ENCODE measurements at places on chromosomes 4 and X. TPM values are rescaled to one million over a fixed set of nuclear protein-coding genes. Genes with fewer than 3 reads are reported as not detected.

The RBM46 gene
- not detected for total RNA-seq

The PDGFC gene
- 30.6 TPM for total RNA-seq

The TECRL gene
- total RNA-seq = not detected

The MAGEA2 gene
- not detected for total RNA-seq

The PDE6B gene
- total RNA-seq = 5.5 TPM

The IL15 gene
- total RNA-seq = 9.7 TPM

GRCh38 chrX:153537526-153538295 is 20.3 kb downstream of the ATP2B3 start:
- H3K36me3 ChIP-seq = no peaks in the 10 kb centered on the region
- H3K4me3 ChIP-seq = no peak overlapping the region
- DNase-seq = no peak
- no peaks in the 10 kb centered on the region for H3K4me1 ChIP-seq

DNA sequence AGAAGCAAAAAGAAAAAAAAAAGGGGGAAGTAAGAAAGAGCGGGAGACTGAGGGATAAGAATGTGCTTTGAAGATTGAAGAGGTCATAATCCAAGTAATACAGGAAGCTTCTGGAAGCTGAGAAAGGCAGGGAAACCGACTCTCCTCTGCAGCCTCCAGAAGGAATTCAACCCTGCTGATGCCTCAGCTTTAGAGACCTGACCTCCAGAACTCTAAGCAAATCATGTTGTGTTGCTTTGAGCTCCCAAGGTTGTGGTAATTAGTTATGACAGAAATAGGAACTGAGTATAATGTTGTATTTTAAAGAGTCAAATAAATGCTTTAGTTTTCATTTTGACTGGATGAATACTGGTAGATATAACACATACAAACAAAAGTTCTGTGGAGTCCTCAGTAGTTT is 48.0 kb upstream of the FAT1 start:
- no peaks in the 10 kb centered on the region for H3K36me3 ChIP-seq
- H3K4me1 ChIP-seq = no peaks in the 10 kb centered on the region
- H3K4me3 ChIP-seq = no peak overlapping the region
- no peak overlapping the region for H3K27ac ChIP-seq
- no peak for DNase-seq

DNA sequence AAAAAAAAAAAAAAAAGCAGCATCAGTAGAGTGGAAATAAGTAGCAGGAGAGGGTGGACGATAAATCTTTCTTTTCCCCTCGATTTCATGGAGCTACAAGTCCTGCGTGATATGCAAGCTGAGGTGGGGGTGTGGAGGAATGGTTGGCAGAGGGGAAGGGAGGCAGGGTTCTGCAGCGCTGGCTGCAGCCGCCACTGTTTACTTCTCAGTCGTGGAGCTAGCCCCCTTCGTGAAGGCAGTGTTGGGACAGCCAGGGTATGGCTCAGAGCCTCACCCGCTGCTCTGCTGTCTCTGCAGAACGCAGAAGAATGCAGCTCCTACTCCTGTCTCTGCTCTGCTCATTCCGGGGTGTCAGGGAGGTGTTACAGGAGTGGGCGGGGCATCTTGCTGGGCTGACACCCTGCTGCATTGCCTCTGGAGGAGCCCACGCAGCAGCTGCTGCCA is 140.6 kb downstream of the GPM6A start:
- DNase-seq = no peak
- H3K27ac ChIP-seq = no peak overlapping the region
- H3K4me1 ChIP-seq = no peaks in the 10 kb centered on the region
- no peak overlapping the region for H3K4me3 ChIP-seq

- no peaks in the 10 kb centered on the region for H3K27me3 ChIP-seq
- peak overlapping the region; percentile 95 for H3K27ac ChIP-seq
- H3K4me3 ChIP-seq = no peak overlapping the region
Measured at GRCh38 chr4:55347610-55348228, 1.7 kb downstream of the SRD5A3 start.

- no peak for DNase-seq
- no peak overlapping the region for H3K27ac ChIP-seq
- H3K4me1 ChIP-seq = no peaks in the 10 kb centered on the region
- no peaks in the 10 kb centered on the region for H3K27me3 ChIP-seq
Measured at GRCh38 chr4:14768449-14768848, 233.8 kb upstream of the CPEB2 start.

DNA sequence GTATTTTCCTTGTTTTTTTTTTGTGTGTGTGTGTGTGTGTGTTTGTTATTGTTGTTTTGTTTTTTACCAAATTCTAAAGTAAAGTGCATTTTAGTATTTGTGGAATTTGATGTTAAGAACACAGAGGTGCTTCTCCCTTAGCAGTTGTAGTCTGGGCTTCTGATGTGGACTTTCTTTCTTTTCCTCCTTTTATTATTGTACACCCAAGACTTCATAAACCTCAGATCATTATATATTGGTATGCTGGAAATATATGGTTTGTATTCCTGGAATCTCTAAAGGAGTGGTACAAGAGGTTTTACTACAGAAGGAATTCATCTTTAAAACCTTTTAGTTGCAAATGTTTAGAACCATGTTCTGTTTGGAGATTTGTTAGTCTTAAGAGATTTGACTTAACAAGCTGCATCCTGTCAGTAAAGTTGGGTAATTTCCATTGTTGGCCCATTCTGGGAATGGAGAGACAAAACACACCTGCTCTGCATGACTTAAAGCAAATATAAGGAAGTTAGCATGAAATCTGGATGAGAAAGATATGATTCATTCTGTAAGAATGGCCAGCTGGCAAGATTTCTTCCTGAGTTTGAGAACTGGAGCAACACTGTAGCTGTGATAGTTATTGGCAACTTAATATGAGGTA is 64.0 kb downstream of the SMAD1 start:
- peaks cover 10% of the 10 kb centered on the region for H3K36me3 ChIP-seq
- H3K4me3 ChIP-seq = no peak overlapping the region
- no peak for DNase-seq
- no peak overlapping the region for H3K27ac ChIP-seq
- H3K4me1 ChIP-seq = peaks cover 11% of the 10 kb centered on the region

GRCh38 chr4:125770814-125771398 is 456.2 kb downstream of the FAT4 start:
- no peaks in the 10 kb centered on the region for H3K27me3 ChIP-seq
- no peaks in the 10 kb centered on the region for H3K36me3 ChIP-seq
- no peak for DNase-seq
- no peak overlapping the region for H3K27ac ChIP-seq

- DNase-seq = no peak
- H3K27ac ChIP-seq = no peak overlapping the region
- H3K4me3 ChIP-seq = no peak overlapping the region
- no peaks in the 10 kb centered on the region for H3K27me3 ChIP-seq
- H3K4me1 ChIP-seq = no peaks in the 10 kb centered on the region
- H3K36me3 ChIP-seq = no peaks in the 10 kb centered on the region
Measured at GRCh38 chr4:42327323-42327722, 70.0 kb upstream of the SHISA3 start.

DNA sequence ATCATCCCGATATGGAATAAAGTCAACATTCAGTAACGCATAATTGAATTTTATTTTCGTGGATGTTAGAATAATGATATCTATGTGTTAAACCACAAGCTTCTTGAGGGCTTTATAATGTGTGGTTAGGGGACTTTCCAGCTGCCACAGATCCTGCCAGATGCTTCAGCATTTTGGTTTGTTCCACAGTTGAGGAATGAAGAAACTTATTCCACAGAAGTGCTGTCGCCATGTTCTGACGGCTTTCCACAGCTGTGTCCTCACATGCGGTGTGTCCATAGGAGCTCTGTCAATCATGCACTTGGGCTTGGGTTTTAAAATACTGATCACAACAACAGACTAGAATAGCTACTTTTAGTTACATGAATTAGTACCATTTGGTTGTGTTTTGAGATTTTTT is 411.9 kb downstream of the TRIML1 start:
- H3K4me3 ChIP-seq = no peak overlapping the region
- no peak for DNase-seq
- H3K27ac ChIP-seq = no peak overlapping the region
- no peaks in the 10 kb centered on the region for H3K36me3 ChIP-seq
- H3K4me1 ChIP-seq = no peaks in the 10 kb centered on the region

GRCh38 chrX:12567857-12568256 is 223.4 kb upstream of the PRPS2 start:
- H3K4me3 ChIP-seq = no peak overlapping the region
- H3K36me3 ChIP-seq = no peaks in the 10 kb centered on the region
- DNase-seq = no peak
- no peak overlapping the region for H3K27ac ChIP-seq
- no peaks in the 10 kb centered on the region for H3K4me1 ChIP-seq
- no peaks in the 10 kb centered on the region for H3K27me3 ChIP-seq

GRCh38 chr4:73828956-73829355 is 7.5 kb upstream of the CXCL6 start:
- no peak overlapping the region for H3K4me3 ChIP-seq
- DNase-seq = no peak
- H3K4me1 ChIP-seq = no peaks in the 10 kb centered on the region
- no peaks in the 10 kb centered on the region for H3K27me3 ChIP-seq
- H3K36me3 ChIP-seq = no peaks in the 10 kb centered on the region
- H3K27ac ChIP-seq = no peak overlapping the region

DNA sequence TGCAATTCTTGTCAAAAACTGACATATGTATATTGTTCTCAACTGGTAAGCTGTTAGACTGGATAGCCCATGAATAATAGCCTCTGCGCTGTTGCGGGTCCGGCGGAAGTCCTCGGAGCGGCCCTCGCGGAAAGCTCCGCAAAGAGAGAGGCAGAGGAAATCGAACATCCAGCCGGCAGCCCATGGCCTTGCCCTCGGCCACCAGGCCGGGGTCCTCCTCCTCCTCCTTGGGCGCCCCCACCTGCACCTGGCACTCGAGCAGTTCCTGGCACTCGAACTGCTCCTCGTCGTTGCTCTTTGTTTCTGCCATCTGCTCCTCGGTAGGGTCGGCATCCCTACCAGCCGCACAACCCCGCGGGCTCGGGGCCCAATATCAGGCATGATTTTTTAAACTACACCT is 1176.3 kb downstream of the PCDH18 start:
- no peaks in the 10 kb centered on the region for H3K36me3 ChIP-seq
- H3K27me3 ChIP-seq = no peaks in the 10 kb centered on the region
- H3K4me3 ChIP-seq = no peak overlapping the region
- no peaks in the 10 kb centered on the region for H3K4me1 ChIP-seq

DNA sequence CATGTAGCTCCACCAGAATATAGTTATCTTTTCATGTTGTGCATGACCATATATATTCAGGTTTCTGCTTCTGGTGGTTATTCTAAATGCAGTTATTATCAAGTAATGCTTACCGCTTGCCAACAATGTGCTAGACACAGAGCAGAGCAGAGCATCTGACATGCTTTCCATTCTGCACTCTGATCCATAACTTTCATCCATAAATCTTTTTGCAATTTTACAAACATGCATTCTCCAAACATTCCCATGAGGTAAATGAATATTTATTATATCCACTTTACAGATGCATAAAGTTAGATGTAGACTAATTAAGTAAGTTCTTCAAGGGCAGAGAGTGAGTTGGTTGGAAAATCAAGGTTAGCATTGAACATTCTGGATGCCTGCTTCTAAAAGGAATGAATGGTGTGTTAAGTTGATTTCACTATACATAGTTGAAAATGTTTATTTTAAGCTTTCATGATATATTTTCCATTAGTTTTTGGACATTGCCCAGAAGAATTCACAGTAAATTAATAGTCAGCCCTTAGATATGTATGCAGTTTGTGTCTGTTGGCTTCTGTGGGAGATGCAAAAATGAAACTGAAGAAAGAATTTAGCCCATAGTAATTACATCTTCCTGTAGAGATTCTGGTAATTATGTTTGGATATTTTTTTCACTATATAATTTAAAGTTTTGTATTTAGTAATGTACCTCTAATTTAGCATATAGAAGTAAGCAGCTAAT is 867.8 kb downstream of the CCSER1 start:
- no peaks in the 10 kb centered on the region for H3K4me1 ChIP-seq
- DNase-seq = no peak

- H3K27me3 ChIP-seq = no peaks in the 10 kb centered on the region
- H3K4me3 ChIP-seq = no peak overlapping the region
- no peak overlapping the region for H3K27ac ChIP-seq
- H3K4me1 ChIP-seq = no peaks in the 10 kb centered on the region
- H3K36me3 ChIP-seq = no peaks in the 10 kb centered on the region
Measured at GRCh38 chr4:33386764-33387163, 2666.6 kb downstream of the PCDH7 start.

DNA sequence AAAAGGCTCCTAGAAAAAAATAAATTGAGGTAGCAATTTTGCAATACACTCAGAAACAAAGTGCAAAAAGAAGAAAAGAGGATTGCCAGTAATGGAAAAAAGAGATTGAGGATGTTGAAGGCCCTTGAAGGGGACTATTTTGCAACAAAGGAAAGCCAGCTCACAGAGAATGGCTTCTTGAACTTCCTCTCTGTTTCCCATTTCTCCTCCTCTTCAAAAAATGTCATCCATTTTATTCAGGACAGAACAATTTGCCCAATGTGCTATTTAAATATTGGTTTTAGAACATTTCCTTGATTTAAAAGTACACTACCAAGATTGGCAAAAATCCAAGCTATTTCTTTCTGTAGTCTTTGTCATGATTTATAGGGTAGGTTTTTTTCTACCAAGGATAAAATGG is 60.2 kb downstream of the GASK1B start:
- DNase-seq = no peak
- H3K27ac ChIP-seq = no peak overlapping the region
- no peak overlapping the region for H3K4me3 ChIP-seq
- peaks cover 2% of the 10 kb centered on the region for H3K4me1 ChIP-seq
- H3K36me3 ChIP-seq = no peaks in the 10 kb centered on the region

- H3K27me3 ChIP-seq = no peaks in the 10 kb centered on the region
- H3K36me3 ChIP-seq = no peaks in the 10 kb centered on the region
- DNase-seq = no peak
- no peak overlapping the region for H3K4me3 ChIP-seq
- no peak overlapping the region for H3K27ac ChIP-seq
Measured at GRCh38 chrX:21975242-21975641, 34.7 kb downstream of the SMS start.

- H3K4me1 ChIP-seq = no peaks in the 10 kb centered on the region
- no peak for DNase-seq
- no peaks in the 10 kb centered on the region for H3K36me3 ChIP-seq
Measured at GRCh38 chr4:188002323-188002722, 6.8 kb downstream of the ZFP42 start.

- H3K27me3 ChIP-seq = no peaks in the 10 kb centered on the region
- H3K27ac ChIP-seq = no peak overlapping the region
- no peaks in the 10 kb centered on the region for H3K36me3 ChIP-seq
- peaks cover 7% of the 10 kb centered on the region for H3K4me1 ChIP-seq
Measured at GRCh38 chr4:107742196-107742595, 22.2 kb upstream of the PAPSS1 start.
